Activated CD8-positive, alpha-beta memory T cell treated with anti-CD3 and anti-CD28 coated beads, Interleukin-2, amount 50 U/mL, for 48 hours (primary cell): ENCODE measurements at places on chromosomes 11 and 22.

DNA sequence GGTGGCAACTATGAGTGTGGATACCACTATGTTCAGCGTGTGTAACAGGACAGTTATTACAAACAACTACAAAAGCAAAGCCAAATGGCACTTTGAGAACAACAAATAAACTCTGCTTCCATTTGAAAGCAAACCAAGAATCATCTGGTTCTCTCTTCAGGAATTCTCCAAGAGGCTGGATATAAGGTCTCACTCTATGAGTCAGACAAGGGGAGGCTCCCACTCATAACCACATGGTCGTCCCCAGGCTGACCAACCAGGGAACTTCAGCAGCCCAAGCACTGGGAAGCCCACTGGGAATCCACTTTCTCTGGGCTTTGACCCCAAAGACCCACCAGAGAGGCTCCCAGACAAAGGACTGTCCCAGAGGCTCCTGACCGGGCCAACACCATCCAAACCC is 35.3 kb downstream of the DGCR2 start:
- peak; percentile 17 for DNase-seq

DNA sequence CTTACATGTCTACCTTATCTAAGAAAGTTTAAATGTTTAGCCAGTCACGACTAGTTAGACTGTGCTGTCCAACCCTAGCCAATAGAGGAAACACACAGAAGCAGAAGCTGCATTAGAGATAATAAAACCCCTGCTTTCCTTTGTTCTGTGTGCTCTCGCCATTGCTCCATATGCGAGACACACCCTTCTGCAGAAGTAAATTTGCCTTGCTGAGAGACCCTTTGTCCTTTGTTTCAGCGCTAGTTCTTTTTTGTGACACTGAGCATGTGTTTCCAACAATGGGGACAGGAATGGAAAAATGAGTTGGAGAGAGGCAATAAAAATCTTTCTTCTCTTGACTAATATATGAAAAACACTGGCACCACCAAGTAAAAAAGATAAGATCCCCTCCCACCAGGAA is 18.1 kb upstream of the MS4A4E start:
- DNase-seq: no peak

DNA sequence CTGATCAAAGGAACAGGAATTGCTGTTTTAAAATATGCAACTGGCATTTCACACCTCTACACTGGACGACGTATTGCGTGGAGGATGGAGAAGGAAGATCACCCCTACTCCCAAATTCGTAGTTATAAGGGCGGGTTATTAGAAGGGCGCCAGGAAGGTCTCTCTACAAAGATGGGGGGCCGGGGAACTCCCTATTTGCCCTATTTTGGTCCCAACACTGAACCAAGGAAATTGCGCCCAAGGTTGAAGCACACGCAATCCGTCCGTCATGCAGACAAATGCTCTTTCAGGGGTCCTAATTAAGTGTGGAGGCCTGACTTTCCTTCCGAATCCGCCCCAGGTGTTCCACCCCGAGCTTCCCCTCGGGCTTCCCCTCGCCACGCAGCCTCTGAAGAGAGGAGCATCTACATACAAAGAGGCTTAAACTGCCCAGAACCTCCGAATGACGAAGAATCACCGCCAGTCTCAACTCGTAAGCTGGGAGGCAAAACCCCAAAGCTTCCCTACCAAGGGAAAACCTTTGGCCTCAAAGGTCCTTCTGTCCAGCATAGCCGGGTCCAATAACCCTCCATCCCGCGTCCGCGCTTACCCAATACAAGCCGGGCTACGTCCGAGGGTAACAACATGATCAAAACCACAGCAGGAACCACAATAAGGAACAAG is 396 bp downstream of the NPAT start:
- no peak for DNase-seq

DNA sequence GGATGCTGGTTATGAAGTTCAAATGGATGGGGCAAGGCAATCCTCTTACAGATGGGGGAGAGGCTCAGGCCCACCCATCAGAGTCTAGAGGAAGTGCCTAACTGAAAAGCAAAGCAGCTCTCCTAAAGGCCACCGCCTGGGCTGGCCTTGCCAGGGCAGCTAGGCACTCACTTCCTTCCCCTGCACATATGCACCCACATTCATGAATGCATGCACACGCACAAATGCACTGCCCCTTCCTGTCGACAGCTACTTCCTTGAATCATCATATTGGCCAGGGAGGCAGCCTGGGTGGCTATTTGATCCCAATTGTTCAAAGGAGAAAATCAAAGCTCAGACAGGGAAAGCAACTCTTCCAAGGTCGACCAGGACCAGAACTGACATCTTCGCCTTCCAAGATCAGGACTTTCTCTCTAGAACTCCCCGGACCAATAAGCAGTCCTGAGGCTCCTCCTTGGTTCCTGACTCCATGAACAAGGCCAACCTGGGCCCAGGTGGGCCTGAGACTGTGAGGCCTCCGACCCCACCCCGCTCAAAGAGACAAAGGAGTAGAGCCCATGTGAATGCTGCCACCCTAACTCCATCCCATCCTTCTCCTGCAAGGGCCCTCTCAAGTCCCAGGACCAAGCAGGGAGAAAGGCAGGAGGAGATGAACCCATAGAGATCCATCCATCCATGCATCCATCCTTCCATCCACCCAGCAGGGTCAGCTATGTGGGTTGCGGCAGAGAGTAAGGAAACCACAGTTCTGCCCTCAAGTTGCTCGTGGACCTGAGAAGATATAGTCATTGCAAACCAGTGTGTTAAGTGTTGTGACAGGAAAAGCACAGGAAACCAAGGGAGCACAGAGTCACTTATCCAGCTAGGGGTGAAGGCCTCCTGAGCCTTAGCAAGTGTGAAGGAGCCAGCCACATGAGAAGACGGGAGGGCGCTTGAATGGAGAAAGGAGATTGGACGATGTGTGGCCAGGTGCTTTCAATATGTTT is 35.4 kb upstream of the LMO1 start:
- no peak for DNase-seq

DNA sequence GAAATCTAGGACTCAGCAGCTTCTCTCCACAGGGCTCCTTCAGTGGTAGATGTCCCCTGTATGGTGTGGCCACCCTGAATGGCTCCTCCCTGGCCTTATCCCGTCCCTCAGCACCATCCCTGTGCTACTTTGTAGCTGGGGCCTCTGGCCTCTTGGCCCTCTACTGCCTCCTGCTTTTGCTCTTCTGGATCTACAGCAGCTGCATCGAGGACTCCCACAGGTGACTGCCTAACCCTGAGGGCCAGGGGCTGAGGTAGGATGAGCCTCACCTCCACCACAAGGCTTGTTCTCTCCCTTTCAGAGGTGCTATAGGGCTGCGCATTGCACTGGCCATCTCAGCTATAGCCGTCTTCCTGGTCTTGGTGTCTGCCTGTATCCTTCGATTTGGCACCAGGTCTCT is 1.8 kb downstream of the TMEM179B start:
- DNase-seq: no peak

DNA sequence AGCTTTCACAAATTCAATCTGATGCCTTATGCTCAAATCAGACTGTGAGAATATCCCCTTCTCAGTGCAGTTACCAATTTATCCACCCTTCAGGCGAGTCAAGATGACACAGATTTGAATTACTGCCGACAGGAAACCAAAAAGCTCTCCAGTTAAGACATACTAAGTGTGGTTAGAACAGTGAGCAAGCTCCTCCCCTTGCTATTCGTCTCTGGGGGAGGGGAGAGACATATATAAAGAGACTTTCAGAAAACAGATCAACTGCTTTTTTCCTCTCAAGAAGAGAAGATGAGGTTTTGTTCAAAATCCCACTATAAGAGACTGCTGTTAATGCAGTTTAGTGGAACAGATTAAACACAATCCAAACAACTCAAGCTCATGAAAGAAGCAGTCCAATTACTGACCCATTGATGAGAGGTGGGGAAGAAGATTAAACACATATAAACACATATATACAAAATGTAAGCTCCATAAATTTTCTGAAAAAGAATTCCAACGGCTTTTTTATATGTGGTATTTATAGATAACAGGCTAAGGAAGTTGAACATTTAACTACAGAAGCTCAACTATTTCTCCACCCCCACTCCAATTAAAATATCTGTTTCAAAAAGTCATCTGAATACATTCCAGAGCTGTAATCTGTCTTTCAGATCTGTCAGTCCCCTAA is 102.7 kb downstream of the MRTFA start:
- no peak for DNase-seq

GRCh38 chr22:49476176-49476575 is 351.5 kb downstream of the BRD1 start:
- no peak for DNase-seq

DNA sequence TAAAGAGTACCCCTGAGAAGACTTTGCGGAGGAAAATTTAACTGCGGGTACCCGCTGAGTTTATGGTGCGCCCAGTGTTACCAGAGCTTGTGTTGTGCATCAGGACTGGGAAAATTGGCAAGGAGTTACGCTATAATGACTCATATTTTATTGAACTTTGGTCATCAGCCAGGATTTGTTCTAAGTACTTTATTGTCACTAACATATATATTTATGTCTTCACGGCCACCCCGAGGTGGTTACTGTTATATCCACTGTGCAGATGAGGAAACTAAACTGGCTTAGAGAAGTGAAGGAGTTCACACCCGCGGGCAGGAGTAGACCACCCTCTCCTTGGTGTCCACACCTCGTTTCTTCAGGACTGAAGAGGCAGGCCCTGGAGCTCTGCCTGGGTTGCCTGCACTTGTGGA is 667 bp downstream of the ACCS start:
- no peak for DNase-seq

- DNase-seq: no peak
These were observed 11.6 kb downstream of the TST start for GRCh38 chr22:37007651-37008050.

DNA sequence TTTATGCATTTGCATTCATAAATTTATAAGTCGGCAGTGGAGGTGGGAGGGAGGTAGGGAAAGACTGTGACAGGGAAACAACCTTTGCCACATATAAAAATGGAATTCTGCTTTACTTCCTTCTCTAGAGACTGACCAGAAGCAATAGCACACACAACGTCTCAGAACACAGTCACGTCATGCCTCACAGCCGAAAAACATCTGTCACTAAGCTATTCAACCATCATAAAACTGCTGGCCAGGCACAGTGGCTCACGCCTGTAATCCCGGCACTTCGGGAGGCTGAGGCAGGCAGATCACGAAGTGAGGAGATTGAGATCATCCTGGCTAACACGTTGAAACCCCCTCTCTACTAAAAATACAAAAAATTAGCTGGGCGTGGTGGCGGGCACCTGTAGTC is 101.0 kb upstream of the CHRM4 start:
- no peak for DNase-seq

GRCh38 chr11:14443638-14444037 is 56.0 kb downstream of the COPB1 start:
- no peak for DNase-seq

DNA sequence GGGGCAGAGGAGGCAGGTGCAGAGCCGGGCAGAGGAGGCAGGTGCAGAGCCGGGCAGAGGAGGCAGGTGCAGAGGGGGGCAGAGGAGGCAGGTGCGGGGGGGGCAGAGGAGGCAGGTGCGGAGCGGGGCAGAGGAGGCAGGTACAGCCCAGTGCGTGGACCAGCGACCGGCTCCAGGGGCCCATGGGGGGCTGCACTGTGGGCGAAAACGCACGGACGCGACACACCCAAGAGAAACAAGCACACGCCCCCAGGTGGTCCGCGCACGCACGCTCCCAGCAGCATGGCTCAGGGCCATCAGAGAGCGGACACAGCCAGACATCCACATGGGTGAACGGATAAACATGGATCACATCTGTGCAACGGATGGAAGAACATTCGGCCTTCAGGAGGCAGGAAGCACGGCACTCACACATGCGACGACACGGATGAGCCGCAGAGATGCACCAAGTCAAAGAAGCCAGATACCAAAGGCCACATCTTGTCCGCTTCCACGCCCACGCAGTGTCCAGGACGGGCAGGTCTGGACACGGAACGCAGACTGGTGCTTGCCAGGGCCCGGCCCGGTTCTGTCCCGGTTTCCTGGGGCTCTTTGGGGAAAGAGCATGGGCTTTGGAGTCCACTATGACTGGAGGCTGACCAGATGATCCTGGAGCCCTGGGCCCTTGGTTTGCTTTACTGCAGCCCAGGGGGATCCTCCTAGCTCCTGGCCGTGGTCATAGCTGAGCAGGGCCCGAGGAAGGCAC is 21.8 kb downstream of the OSBPL5 start:
- no peak for DNase-seq

- DNase-seq: no peak
These were observed 916.5 kb upstream of the CNTN5 start for GRCh38 chr11:98104249-98104648.

- DNase-seq: no peak
These were observed 126.0 kb downstream of the SYN3 start for GRCh38 chr22:32932176-32932575.

DNA sequence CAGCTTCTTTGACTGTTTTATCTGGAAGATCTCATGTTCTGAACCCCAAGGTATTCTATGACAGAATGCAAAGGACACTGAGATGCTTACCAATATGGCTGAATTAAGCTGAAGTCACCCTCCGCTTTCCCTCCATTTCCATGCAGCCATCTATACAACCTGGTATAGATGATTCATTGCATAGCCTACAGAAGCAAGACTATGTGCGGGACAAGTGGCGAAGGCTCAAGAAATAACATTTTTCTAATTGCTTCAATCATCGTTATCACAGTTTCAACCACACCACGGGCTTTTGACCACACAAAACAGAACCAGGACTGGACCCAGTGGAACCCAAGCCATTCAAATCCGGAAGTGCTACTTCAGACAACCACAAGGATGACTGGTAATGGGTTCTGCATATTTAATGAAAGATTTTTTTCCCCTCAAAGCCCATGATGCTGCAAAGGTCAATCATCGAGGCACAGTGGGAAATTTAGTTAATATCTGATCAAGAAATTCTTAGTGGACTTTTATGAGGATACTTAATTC is 61.9 kb downstream of the CD44 start:
- no peak for DNase-seq

DNA sequence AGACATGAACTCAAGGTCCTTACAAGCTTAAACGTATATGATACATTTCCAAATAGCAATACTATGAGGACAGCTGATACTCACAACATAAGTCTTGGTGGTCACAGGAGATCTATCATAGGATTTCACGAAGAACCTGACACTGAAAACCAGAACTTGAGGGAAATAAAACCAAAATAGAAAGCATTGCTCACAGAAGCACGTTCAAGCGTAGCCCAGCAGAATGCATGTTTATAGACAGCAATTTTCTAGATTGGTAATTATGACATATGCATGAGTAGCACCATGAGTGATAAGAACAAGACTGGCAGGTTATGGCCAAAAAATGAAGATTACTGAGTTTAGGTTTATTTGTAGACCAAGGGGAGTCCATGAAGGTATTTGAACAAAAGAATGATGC is 243.5 kb downstream of the ETS1 start:
- no peak for DNase-seq

DNA sequence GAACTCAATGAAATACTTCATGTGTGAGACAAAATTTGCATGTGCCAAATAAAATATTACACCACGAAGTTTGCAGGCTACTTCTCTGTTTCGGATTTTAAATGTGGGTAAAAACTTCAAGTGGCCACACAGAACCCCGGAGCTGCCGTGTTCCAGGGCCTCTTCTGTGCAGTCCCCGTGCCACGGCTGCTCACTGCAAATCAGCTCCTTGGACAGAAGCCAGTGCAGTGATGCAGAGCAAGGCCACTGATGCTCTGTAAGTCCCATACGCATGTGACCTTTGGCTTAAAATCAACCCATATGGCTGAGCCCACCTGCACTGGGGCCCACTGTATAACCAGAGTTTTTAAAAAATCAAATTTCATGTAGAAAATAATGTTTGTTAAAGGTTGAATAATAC is 1309.4 kb downstream of the TBC1D22A start:
- no peak for DNase-seq
